ENCODE measurements at places on chromosomes 16 and 17.

- no peak for DNase-seq
Observed at GRCh38 chr16:76488065-76488417, 210.8 kb downstream of the CNTNAP4 start.

GRCh38 chr16:67961551-67961957, 6.9 kb downstream of the SLC12A4 start:
- DNase-seq: no peak

GRCh38 chr16:87254296-87254695, 62.9 kb downstream of the C16orf95 start:
- DNase-seq: no peak

DNA sequence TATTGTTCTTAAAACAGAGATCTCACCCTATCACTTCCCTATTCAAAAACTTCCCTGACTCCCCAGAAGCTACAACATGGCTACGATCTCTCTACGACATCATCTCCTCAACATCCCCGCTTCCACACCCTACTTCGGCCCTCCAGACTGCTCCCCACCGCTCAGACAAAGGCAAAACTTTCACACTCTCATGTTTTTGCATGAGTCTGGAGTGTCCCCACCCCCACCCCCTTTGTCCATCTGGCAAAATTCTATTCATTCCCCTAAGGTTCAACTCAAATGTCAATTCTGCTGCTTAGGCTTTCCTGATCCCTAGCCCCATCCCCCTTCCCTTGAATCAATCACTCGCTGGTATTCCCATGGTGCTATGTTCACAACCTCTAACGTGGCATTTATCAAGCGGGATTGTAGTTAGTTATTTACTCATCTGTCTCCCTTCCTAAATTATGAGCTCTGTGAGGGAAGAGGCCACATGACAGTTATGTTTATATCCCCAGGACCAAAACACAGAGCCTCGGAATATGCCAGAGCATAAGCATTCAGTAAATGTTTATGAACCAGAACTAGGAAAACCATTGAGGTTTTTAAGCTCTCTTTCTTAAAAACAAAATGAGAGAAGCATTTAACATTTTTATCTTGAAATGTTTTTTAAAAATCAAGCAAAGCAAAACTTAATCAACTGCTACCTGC, 55.9 kb downstream of the STX8 start:
- DNase-seq: no peak

GRCh38 chr16:53945996-53946395, 242.0 kb downstream of the FTO start:
- no peak for DNase-seq

DNA sequence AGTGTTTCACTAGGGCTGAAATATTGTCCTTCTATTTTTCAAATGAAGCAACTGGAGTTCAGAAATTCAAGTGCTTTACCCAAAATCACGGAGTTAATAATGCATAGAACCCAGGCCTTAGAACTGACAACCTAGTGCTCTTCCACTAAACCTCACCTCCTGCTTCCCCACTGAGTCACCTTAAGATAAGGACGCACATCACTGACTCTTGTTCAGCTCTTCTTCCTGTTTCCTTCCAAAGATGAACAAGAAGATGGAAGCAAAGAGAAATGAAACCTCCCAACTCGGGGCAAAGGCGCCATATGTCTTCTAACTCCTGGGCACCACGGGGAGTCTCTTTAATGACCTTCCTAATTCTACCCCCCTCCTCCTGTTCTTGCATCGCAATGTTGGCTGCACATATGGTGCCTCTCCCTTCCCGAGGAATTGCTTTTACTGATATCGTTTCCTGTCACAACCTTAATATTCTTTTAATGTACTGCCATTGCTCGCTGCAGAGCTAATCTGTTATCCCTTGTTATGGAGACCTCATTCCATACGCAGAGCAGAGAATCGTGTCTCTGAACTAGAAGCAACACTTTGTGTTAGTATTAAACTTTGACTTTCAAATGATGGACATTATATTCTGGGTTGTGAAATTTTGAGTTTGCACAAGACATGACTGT, 591.4 kb downstream of the TMEM114 start:
- DNase-seq: no peak

DNA sequence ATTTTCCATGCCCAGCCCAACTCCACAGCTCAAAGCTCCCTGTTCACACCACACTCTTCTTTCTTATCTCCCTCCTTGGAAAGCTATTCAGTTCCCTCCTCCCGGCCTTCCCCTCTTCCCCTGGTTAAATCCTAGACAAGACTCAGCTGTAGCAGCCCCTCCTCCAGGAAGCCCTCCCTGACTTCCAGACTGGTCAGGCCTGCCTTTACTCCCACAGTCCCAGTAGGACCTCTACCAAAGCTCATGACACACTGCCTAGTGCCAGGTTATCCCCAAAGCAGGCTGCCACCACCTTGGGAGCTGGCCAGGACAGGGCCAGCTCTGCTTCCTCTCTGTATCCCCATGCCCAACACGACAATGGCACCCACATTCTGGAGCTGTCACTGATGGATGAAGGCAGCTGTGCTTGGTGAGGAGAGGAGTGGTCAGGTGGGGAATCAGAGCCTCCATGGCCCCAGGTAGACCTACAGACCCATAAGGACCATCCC, 50.0 kb downstream of the BEAN1 start:
- no peak for DNase-seq

DNA sequence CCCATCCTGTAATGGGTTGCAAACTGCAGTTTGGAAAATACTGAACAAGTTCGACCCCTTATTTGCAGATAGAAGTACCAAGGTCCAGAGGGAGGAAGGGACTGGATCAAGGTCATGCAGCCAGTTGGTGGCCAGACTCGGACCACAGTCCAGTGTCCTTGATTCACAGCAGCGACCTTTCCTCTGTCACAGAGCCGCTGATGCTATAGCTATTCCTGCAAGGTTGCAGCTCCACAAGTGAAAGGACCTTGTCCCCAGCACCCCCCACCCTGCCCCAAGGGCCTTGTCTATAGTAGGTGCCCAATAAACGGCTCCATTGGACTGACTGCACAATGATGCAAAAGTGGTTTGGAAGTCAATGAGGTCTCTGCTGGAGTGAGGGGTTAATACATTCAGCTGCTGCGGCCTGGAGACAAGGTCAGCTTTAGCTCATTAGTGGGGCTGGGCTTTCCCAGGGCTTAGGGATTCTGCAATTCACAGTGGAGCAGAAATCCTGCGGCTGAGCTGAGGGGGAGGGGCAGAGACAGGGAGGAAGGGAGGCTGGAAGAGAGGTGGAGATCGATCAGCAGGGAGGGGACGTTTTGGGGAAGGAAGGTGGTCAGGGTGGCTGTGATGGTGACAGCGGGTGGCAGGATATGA, 13.4 kb upstream of the CRHR1 start:
- no peak for DNase-seq

GRCh38 chr16:397736-398332, 835 bp downstream of the NME4 start:
- DNase-seq: no peak

DNA sequence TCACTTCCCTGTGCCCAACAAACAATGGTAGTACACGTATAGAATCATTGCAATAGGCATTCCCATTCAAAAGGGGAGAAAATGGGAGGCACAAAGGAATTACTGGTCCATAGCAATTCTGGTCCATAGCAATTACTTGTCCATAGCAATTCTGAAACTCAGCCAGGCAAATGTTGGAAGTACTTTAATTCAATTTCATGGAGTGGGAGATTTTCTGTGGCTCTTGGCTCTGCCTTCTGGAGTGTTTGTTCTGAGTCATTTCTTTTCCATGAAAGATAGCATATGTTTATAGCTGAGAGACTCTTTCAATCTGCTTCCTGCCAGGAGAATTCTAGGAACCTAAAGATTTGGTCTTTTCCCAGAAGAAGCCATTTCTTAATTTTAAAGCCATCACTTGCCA, 182.8 kb upstream of the ELAC2 start:
- DNase-seq: no peak

- no peak for DNase-seq
Observed at GRCh38 chr17:8151641-8152111, 528 bp downstream of the PER1 start.

DNA sequence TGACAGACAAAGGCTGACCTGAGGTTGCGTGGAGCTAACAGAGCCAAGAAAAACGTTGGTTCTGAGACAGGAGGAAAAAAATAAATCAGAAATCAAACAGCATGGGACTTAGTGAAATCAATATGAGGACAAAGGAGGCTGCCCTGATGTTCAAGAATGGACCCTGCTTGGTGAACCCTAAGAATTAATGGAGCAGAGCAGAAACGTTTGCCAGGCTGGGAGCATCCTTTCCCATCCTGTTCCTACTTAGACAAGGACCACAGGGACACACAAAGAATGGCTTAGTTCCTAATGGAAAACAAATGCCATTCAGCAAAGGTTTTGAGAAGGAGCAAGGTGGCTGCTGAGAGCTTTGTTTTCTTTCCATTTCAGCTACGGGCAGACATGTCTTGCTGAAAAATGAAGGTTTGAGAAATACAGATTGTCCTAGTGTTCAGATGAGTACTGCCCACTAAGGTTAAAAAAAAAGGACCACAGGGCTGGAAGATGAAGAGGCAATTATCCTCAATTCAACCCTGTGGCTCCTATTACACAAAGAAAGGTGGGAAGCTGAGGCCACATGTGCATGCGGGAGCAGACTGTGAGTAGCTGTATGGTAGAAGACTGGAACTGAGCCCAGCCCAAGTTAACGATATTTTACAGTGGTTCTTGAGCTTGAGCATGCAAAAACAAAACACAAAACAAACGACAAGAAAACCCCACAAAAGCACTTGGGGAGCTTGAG, 230.1 kb downstream of the SLC39A11 start:
- no peak for DNase-seq

DNA sequence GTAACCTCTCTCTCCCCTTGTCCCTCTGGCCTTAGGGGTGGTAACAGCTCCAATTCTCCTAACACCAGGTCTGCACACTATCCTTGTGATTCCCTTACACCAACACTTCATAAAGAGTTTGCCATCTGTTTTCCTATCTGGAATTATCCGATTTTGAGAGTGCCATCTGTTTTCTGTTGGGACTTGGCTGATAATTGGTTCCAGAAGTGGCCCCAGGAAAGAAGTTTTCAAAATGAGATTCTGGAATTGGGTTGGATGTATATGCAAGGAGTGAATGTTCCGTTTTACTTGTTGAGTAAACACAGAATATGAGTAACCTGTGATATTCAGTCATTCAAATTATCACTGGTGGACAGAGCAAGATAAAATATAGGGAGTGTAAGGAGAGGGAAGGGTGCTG, 134.1 kb upstream of the HS3ST3A1 start:
- no peak for DNase-seq

- no peak for DNase-seq
Observed at GRCh38 chr17:14228903-14229302, 7.8 kb downstream of the CDRT15 start.

- no peak for DNase-seq
Observed at GRCh38 chr16:75503801-75504200, 8.6 kb upstream of the CHST6 start.

- DNase-seq: no peak
Observed at GRCh38 chr17:2898255-2898926, 102.2 kb downstream of the RAP1GAP2 start.

GRCh38 chr17:79028496-79029326, 4.7 kb downstream of the C1QTNF1 start:
- DNase-seq: no peak

DNA sequence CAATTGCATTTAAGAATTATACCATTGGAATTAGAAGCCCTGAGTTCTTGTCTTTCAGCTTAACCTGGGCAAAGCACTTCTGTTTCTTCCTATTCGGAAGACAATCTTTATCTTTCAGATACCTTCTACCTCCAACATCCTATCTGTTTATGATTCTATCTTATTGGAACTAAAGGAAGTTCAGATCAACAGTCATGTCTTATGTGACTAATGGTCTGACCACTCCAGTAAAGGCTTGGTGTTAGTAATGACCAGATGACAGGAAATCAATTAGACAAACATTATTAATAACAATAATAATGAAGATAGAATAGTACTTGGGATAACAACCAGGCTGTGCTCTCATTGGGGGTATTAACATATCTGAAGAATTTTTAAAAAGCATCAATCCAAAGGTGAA, 11.3 kb downstream of the HS3ST3A1 start:
- DNase-seq: no peak

DNA sequence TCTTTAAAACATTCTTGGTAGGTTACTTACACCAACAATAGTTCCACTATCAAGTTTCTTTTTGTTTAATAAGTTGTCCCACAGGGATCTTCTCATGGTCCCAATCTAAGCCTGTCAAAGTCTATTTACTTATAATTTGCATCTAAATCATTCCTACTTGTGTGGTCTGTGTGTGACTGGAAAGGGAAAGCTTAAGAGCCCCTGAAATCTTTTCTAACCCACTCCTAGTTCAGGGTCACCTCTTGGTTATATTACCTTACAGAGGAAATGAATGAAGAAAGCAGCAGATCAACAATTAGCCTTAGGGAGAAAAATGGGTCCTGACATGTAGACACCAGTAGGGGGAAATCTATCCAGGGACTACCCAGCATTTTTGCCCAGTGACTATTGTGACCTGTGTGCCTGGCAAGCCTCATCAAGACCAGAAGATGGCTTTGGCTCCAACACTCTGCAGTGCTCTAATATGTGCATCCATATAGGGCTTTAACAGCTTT, 110.4 kb upstream of the HAS3 start:
- no peak for DNase-seq

DNA sequence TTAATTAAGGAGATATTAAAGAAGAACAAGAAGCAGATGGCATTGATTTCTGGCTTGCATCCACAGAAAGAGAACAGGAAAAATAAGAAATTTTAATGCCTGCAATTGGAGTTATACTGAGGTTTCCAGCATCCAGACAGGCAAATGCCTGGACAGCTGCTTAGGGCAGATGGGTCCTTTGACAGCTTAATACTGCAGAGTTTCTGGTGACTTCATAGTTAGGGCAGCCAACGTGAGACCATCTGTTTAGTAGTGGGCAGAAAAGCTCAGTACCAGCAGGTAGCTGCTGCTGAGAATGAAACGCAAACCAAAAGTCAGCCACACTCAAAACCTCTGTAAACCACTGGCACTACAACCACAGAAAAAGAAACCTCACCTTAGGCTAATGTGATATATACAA, 109.8 kb downstream of the CDK5R1 start:
- DNase-seq: no peak

DNA sequence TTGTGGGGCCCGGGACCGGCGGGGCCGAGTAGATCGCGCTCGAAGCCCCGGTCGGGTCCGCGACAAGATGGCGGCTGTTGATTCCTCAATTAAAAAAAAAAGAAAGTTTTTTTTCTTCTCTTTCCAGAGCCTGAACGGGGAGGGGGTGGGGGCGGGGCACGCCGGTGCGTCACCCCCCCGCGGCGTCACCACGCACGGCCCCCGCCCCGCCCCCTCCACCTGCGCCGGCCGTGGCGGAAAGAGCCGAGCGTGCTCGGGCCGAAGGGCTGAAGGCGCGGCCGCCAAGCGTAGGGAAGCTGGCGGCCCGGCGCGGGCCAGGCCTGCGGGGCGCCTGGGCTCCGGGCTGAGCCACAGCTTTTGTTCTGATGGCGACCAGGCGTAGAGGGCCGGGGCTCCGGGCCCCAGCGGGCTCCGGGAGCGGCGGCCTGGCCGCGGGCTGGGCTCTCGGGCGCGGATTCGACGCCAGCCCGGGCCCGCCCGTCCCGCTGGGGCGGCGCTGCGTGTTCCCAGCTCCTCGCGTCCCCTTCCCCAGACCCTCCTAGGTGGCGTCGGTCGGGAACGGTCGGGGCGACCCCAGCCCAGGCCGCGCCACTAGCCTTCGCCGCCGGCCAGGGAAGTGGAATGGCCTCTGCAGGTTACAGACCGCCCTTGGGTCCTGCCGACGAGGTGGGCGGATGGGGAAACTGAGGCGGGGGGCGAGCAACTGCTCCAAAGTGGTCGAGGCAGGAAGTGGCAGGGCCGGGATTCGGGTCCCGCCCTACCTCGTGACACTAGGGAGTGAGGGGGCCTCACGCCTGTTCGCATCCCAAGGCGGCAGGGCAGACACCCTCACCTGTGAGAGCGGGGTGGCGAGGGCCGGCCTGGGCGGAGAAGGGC, at the start of gene CREBBP:
Gene CREBBP, minus strand, starts transcription at position 91 of the 876 bp plus-strand sequence. CDS start 797 bp downstream, outside the sequence.
- DNase-seq: peak; percentile 85

GRCh38 chr17:71869841-71870545, 250.8 kb upstream of the SOX9 start:
- no peak for DNase-seq

Measured in activated gamma-delta T cell treated with Interleukin-2 at 50 U/mL for 16 hours (primary cell).